ENCODE measurements at places on chromosomes 3 and 15. TPM values are rescaled to one million over a fixed set of nuclear protein-coding genes. Genes with fewer than 3 reads are reported as not detected.

C3orf22 gene
- total RNA-seq = not detected

CHL1 gene
- total RNA-seq = not detected

RASGRP1 gene
- 0.30 TPM for total RNA-seq

DNA sequence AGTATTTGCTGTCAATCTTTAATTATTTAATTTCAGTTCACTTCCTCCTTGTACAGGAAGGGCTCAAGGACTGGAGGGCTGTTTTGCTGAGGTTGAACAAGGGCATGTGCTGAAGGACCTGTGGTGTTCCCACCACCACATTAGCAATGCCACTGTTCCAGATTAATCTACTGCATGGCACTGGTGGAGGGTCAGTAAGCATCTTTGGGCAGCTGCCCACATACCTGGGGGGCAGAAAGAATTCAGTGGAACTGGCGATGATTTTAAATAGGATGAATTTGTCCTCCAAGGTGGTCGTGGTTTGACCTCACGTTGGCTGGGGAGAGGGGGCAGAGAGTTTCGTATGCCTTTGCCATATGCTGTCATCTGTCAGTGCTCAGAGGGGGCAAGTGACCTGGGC, 244.8 kb downstream of the TLE3 start:
- H3K4me1 ChIP-seq = peaks cover 62% of the 10 kb centered on the region
- H3K27me3 ChIP-seq = no peaks in the 10 kb centered on the region
- no peaks in the 10 kb centered on the region for H3K36me3 ChIP-seq
- DNase-seq = no peak

TM4SF1 gene
- total RNA-seq = 80.1 TPM

AQP9 gene
- not detected for total RNA-seq

DNA sequence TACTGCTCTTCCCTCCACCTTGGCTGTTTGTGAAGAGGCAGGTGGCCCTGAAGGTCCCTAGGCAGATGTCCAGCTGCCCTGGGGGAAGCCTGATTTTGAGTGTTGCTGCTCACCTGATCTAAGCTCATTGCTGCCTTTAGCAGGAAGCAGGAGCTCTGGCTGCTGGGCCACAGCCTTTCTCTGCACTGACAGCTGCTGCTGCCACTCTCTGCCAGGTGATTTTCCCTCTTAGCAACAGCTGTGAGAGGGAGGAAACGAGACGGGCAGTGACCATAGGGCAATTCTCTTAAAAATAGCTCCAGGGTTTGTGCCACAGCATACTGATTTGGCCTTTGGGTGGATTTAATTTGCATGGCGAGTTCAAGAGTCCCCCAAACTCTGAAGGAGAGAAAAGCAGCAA, 415.8 kb upstream of the SEMA6D start:
- no peak overlapping the region for H3K4me3 ChIP-seq
- H3K27ac ChIP-seq = no peak overlapping the region
- no peaks in the 10 kb centered on the region for H3K36me3 ChIP-seq
- no peak for DNase-seq
- peaks cover 9% of the 10 kb centered on the region for H3K4me1 ChIP-seq

DNA sequence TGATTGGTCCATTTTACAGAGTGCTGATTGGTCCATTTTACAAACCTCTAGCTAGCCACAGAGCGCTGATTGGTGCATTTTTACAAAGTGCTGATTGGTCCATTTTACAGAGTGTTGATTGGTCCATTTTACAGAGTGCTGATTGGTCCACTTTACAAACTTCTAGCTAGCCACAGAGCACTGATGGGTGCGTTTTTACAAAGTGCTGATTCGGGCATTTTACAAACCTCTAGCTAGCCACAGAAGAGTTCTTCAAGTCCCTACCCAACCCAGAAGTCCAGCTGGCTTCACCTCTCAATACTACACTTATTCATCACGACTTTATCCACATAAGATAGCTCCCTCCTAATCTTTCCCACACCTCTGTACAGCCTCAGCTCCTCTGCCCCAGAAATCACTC, 899.8 kb downstream of the TUSC7 start:
- no peak overlapping the region for H3K4me3 ChIP-seq
- no peaks in the 10 kb centered on the region for H3K4me1 ChIP-seq
- H3K27ac ChIP-seq = no peak overlapping the region
- no peaks in the 10 kb centered on the region for H3K36me3 ChIP-seq
- no peaks in the 10 kb centered on the region for H3K27me3 ChIP-seq

TRH gene
- not detected for total RNA-seq

ERICH6 gene
- not detected for total RNA-seq

- peak overlapping the region; percentile 97 for H3K4me3 ChIP-seq
- DNase-seq = no peak
- peaks cover 60% of the 10 kb centered on the region for H3K4me1 ChIP-seq
- peaks cover 31% of the 10 kb centered on the region for H3K36me3 ChIP-seq
- H3K27ac ChIP-seq = peak overlapping the region; percentile 100
These were observed 8.3 kb downstream of the BCL6 start for GRCh38 chr3:187737006-187737367.

SNX1 gene
- 97.7 TPM for total RNA-seq

DNA sequence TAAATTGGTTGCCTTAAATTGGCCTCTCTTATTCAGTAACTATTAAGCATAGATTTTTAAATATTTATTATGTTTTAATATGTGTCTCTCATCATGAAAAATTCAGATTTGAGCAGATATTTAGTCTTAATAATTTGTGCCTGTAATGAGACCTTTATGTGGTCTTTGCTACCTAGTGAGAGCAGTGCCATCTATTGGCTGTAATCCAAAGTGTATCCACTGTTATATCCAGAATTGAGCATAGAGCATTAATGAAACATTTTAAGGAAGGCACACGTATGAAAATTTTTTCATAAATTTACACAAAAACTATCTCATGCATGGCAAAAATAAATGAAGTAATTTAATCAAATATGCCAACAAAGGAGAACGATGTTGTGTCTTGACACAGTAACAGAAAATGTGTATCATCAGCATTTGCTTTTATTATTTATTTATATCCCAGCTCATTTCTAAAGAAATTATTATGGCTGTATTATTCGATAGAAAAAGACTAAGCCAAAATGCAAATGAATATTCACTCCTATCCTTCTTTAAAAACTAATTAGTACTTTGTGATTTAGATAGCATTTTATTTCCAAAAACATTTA, 203.5 kb downstream of the RSRC1 start:
- no peaks in the 10 kb centered on the region for H3K4me1 ChIP-seq
- no peaks in the 10 kb centered on the region for H3K36me3 ChIP-seq
- no peak overlapping the region for H3K27ac ChIP-seq
- H3K4me3 ChIP-seq = no peak overlapping the region
- peak; percentile 25 for DNase-seq

- peak overlapping the region; percentile 20 for H3K27ac ChIP-seq
- peaks cover 64% of the 10 kb centered on the region for H3K4me1 ChIP-seq
- peak; percentile 28 for DNase-seq
- H3K4me3 ChIP-seq = no peak overlapping the region
- H3K36me3 ChIP-seq = peaks cover 10% of the 10 kb centered on the region
- no peaks in the 10 kb centered on the region for H3K27me3 ChIP-seq
These were observed 72.0 kb downstream of the TFG start for GRCh38 chr3:100781301-100781700.

RBP2 gene
- total RNA-seq = not detected

CADPS gene
- total RNA-seq = not detected

DNA sequence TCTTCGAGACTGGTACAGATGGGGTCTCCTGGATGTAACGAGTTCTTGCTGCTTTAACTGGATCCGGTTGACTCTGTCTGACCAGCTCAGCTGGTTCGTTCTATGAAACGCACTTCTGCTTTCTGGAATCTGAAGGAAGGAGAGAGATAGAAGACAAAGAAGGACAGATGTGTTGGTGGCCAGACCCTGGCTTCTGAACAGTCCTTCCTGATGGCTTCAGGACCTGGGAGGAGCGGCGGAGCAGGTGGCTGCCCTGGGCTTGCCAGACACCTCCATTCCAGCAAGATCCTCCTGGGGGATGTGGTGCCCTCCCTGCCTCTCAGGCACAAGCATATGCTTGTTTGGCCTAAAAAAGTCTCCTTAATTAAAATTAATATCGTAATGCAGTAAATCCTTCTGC, 99.9 kb downstream of the APBA2 start:
- peak overlapping the region; percentile 77 for H3K4me3 ChIP-seq
- H3K36me3 ChIP-seq = no peaks in the 10 kb centered on the region
- no peak for DNase-seq
- H3K27ac ChIP-seq = peak overlapping the region; percentile 65
- peaks cover 25% of the 10 kb centered on the region for H3K4me1 ChIP-seq

GRCh38 chr3:52029053-52029452, 27.3 kb downstream of the DUSP7 start:
- DNase-seq = no peak
- H3K27ac ChIP-seq = no peak overlapping the region
- H3K36me3 ChIP-seq = no peaks in the 10 kb centered on the region

DNA sequence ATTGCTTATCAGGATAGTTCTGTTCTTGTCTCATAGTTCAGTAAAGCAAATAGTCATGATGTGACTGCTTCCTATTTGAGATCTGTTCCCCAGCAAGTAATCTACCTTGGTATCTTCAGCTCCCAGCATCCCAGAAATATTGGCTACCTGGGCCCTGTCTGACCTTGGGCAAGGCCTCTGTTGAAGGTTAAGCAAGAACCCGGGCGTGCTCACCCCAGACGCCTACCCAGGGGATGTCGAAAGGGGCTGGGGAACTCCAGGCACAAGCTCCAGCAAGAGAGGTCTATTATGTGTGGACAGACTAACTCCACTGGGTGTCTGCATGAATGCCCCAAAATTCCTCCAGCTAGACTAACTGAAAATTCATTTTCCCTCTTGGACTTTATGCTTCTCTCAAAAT, 37.3 kb upstream of the IGF1R start:
- no peak overlapping the region for H3K4me3 ChIP-seq
- no peaks in the 10 kb centered on the region for H3K36me3 ChIP-seq
- no peak overlapping the region for H3K27ac ChIP-seq
- H3K27me3 ChIP-seq = peaks cover 17% of the 10 kb centered on the region
- no peak for DNase-seq

DNA sequence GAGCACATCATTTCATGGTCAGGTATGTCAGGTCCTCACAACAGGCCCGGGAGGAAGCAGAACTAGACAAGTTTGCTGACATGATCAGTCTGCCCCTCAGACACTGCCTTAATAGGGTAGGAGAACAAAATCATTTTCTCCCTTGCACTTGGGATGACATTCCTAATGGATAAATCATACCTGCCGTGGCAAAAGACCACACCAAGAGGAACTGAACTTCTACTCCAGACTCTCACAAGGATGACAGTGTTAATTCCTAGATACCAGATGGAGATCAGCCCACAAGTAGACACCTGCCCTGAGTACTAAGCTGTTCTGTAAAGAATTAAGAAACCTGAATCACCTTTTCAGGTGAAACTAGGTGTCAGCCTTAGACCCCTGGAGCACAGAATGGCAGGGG, 19.5 kb downstream of the SIAH2 start:
- no peak overlapping the region for H3K4me3 ChIP-seq

DNA sequence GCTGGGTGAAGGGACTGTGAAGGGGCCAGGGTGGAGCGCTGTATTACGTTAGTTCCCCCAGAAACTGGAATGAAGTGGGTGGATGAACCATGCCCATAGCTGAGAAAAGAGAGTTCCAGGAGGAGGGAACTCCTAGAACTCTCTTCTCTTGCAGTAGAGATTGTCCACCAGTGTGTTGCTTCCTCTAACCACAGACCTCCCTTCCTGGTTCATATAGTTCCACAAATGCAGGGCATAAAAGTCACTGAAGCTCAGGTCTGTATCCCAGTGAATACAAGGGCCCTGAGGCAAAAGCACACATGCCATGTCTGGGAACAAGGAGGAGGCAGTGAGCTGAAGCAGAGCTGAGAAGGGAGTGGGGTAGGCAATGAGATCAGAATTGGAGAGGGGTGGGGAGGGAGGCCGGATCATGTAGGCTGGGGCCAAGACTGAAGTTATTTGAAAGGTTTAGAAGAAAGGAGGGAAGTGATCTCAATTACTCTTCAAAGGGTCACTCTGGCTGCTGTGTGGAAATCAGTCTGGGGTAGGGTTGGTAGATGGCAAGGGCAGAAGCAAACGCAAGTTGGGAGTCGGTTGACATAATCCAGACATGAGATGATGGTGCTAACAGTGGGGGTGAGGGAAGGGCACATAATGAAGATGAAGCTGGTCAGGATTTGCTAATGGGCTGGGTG, 6.5 kb downstream of the A4GNT start:
- peaks cover 26% of the 10 kb centered on the region for H3K4me1 ChIP-seq
- H3K4me3 ChIP-seq = peak overlapping the region; percentile 2
- peak overlapping the region; percentile 38 for H3K27ac ChIP-seq

DNA sequence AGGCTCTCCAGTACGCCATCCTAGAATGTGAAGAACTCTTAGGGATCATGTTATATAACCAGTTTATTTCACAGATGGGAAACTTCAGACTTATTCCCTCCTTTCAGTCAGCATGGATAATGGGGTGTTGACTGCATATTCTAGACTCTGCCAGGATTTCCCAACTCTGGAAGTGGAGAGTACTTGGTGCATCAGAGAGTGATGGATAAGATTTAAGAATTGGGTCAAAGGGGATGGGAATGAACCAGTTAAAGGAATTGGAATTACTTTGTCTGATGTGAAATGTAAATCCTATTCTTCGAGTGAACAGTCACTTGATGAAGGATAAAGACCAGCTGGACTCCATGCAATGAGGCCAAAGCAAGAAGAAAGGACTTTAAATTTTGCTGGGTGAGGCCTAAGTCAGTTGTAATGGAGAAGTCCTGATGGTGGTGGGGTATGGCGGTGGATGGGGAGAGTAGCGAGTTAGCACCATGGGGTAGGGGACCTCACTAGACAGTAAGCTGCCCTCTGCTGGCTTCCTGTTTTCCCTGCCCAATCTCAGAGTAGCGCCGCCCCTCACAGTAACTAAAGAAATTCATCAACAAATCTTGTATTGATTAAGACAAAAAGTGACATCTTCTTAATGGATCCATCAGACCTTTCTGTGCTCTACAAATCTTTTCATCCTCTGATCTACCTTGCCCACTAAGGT, 7.3 kb upstream of the CACNA1D start:
- no peak overlapping the region for H3K27ac ChIP-seq
- no peaks in the 10 kb centered on the region for H3K36me3 ChIP-seq
- no peaks in the 10 kb centered on the region for H3K4me1 ChIP-seq
- no peak for DNase-seq
- H3K4me3 ChIP-seq = no peak overlapping the region
- peaks cover 6% of the 10 kb centered on the region for H3K27me3 ChIP-seq

- DNase-seq = no peak
- H3K27me3 ChIP-seq = peaks cover 4% of the 10 kb centered on the region
- no peak overlapping the region for H3K27ac ChIP-seq
- H3K36me3 ChIP-seq = peaks cover 5% of the 10 kb centered on the region
- no peak overlapping the region for H3K4me3 ChIP-seq
These were observed 22.5 kb upstream of the MB21D2 start for GRCh38 chr3:192940129-192940528.

DNA sequence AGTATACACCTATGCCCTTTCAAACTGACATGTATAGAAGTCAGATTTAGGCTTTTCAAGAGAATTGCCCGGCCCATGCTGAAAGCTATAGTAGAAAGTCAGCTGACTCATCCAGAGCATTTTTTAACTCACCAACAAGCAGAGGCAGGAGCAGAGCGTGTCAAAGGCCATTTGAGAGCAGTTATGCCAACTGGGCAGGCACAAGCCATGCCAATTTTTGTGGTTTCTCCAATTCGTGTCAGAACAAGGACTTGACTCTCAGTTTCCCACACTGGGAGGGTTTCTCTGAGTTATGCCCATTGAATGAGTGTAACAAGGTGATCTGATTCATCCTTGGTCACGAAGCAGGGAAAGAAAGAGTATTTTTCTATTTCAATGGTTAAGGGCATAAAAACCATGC, 403.3 kb upstream of the THBS1 start:
- peak overlapping the region; percentile 49 for H3K27ac ChIP-seq
- H3K4me1 ChIP-seq = peaks cover 81% of the 10 kb centered on the region
- H3K36me3 ChIP-seq = peaks cover 17% of the 10 kb centered on the region
- H3K4me3 ChIP-seq = no peak overlapping the region
- no peak for DNase-seq
- H3K27me3 ChIP-seq = no peaks in the 10 kb centered on the region

GRCh38 chr3:72652395-72652794, 195.8 kb downstream of the SHQ1 start:
- H3K36me3 ChIP-seq = no peaks in the 10 kb centered on the region
- no peak overlapping the region for H3K4me3 ChIP-seq
- peaks cover 33% of the 10 kb centered on the region for H3K27me3 ChIP-seq
- DNase-seq = no peak
- no peaks in the 10 kb centered on the region for H3K4me1 ChIP-seq
